ENCODE measurements at places on chromosomes 2 and 18. TPM values are rescaled to one million over a fixed set of nuclear protein-coding genes. Genes with fewer than 3 reads are reported as not detected.

GRCh38 chr2:45259138-45259537 lies 249.9 kb upstream of the SIX2 start:
- DNase-seq: no peak

DNA sequence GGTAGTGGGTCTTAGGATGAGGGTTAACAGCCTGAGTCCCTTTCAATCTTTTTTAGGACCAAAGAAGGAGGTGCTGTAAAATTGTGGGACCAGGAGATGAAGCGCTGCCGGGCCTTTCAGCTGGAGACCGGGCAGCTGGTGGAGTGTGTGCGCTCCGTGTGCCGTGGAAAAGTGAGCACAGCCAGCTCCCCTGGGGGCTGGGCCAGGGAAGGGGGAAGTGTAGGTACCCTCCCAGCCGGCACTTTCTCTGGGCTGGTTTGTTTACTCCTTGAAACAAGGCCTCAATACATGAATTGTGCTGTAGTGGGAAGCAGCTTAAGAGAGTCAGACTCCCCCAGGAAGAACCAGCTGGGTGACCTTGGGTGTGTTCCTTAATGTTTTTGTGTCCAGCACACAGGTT lies 90.1 kb downstream of the RTN4 start:
- DNase-seq: peak; percentile 30

- no peak for DNase-seq
These were observed 1669.5 kb upstream of the DDX18 start for GRCh38 chr2:116145031-116145430.

- no peak for DNase-seq
These were observed 159.9 kb downstream of the PDE1A start for GRCh38 chr2:182266909-182267308.

GRCh38 chr2:233227346-233227978 lies 24.0 kb upstream of the ATG16L1 start:
- DNase-seq: no peak

Gene ASIC4
- 2.0 TPM for total RNA-seq
